Osteocyte (in vitro differentiated cells): ENCODE measurements at places on chromosomes 3 and 15. TPM values are rescaled to one million over a fixed set of nuclear protein-coding genes. Genes with fewer than 3 reads are reported as not detected.

Gene GPR171
- total RNA-seq = not detected in 2 replicates

- H3K36me3 ChIP-seq = no peaks in the 10 kb centered on the region
- DNase-seq = no peak
- H3K4me1 ChIP-seq = no peaks in the 10 kb centered on the region
- no peak overlapping the region for H3K4me3 ChIP-seq
- H3K27me3 ChIP-seq = peaks cover 10% of the 10 kb centered on the region
- H3K27ac ChIP-seq = no peak overlapping the region
Measured at GRCh38 chr3:46191730-46192129, 16.4 kb downstream of the CCR1 start.

DNA sequence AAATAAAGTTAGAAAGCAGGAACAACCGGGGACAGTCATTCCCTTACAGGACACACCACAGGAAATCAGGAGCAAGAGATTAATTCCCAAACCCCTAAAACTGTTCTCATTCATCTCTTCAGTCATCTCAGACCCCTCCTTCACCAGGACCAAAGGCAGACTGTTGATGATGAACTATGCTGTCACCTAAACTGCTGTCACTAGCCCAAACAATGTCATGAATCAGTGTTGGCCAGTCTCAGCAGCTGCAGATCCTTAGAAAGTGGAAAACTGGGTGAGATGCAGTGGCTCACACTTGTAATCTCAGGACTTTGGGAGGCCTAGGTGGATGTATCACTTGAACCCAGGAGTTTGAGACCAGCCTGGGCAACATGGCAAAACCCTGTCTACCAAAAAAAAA lies 909.6 kb downstream of the ROBO1 start:
- H3K27me3 ChIP-seq = no peaks in the 10 kb centered on the region
- H3K27ac ChIP-seq = no peak overlapping the region
- DNase-seq = no peak
- H3K4me3 ChIP-seq = no peak overlapping the region

Gene ZDHHC23
- total RNA-seq = 0.18 and 0.27 TPM in 2 replicates

Gene TNNC1
- total RNA-seq = 0.60 TPM in 1 of 2 replicates, not detected in the other
